LoVo (cell line): ENCODE measurements at places on chromosomes 1 and 21.
A peak's percentile ranks its signal among the peaks of the same experiment; 100 is the strongest.

DNA sequence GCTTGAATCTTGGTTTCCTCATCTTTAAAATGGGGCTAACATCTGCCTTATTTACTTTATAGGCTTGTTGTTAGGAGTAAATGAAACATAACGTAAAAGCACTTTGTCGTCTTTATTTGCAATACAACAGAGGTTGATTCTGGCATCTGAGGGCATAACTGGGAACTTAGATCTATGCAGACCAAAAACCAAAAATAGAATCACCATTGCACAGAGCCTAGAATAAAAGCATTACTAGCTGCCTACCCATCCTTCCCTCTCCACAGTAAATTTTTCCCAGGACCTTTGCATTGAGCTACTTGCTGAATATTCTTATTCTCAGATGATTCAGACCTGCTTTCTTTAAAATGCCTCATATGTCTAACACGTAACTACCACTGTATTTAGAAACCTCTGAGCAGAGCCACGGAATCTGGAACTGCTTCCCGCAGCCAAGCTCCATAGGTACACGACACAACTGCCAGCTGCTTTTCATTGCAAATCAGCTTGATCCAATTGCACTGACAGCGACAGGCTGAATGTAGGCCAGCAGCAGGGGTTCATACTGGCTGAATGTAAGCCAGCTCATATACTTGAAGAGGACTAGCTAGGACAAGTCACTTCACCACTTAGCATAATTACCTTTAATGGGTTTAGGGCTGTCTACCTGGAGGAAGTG, 33.2 kb upstream of the SERBP1 start:
- DNase-seq, result no peak

GRCh38 chr1:184910691-184911091, 63.6 kb downstream of the NIBAN1 start:
- no peak for DNase-seq

GRCh38 chr1:36148821-36149236, 457 bp downstream of the TRAPPC3 start:
- DNase-seq, result no peak

DNA sequence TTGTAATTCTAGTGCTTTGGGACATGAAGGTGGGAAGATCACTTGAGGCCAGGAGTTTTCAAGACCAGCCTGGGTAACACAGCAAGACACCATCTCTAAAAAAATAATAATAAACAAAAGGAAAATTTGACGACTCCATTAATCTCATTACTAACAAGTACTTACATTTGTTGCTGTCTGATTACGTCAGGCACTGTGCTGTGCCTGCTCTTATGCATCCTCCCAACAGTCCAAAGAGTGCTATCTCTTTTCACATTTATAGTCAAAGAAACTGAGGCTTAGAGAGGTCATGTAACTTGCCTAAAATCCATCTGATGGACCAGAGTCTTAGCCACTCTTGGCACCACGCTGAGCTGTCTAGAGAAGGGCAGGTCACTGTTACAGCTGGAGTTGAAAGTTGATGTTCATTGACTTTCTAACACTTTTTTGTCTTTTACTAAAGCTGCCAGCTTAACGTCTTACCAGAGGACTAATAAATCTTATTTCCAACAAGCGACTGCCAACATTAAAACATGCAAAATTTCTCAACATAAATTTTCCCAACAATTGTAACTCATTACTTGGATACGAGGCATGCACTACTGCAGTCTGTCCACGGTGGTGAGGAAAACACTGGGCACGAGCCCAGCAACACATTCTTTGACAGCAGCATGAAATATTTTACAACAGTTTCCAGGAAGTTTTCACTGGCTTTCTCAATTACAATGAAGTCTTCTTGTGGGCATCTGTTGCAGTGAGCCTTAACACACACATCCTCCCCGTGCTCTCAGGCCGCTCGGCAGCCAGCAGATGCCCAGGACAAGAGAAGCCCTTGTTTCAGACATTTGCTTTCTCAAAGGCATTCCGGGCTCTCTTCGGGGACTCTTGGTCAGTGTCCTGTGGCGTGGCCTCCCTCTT, 262.9 kb upstream of the PROX1 start:
- no peak for DNase-seq

DNA sequence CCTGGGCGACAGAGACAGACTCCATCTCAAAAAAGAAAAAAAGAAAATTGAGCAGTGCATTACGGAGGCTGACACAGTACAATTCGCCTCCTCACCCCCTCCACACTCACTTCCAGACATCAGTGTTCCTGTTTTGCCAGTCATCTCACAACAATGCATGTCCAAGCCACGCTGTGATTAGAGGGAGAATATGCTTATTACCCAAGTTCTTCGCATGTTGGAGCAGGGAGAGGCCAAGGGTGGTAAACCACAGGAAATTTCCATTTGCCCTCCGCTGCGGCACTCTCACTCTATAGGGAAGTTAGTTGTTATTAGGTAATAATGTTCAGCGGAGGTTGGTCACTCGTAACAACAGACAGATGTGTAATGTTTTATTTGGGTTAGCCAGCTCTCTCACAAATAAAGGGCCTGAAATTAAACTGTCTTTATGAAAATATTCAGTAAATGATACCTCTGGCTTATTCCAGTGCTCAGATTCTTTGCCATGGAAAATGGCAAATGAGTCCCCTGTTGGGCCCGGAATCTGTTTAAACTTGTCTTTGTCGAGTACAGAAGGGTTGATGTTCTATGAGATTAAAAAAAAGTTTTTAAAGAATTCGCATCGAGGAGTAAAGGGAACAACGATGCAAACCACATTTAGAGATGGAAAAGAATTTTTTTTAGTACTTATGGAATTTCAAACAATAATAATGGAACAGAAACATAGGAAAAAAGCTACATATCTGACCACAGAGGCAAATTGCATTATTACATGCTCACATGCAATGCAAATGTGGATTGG, 33.1 kb downstream of the KCNJ15 start:
- DNase-seq, result peak; percentile 28

GRCh38 chr1:9010781-9011323, 15.4 kb downstream of the SLC2A7 start:
- DNase-seq, result no peak

DNA sequence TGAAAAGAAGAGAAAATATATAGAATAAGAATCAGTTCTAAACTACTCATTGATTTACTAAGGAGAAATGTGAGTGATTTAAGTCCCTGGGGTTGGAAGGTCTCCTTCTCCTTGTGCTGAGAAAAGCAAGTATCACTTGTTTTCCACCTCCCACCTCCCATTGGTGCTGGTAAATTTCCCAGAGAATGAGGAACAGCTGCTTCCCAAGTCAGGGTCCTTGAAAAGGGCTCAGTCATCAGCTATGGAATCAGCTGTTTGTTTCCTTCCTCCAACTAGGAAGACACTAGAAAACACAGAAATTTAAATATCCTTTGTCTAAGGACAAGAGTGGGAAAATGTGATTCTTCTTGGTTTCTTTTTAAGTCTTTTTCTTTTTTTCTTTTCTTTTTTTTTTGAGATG, 131.3 kb upstream of the C1orf21 start:
- DNase-seq, result no peak

- no peak for DNase-seq
Observed at GRCh38 chr21:31420988-31421387, 76.9 kb upstream of the TIAM1 start.

DNA sequence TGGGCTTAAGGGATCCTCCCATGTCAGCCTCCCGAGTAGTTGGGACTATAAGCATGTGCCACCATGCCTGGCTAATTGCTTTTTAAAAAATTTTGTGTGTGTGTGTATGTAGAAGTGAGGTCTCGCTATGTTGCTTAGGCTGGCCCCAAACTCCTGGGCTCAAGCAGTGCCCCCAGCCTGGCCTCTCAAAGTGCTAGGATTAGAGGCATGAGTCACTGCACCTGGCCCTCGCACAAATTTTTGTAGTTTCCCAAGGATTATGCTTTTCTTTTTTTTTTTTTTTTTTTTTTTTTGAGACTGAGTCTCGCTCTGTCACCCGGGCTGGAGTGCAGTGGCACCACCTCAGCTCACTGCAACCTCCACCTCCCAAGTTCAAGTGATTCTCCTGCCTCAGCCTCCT, 144.4 kb upstream of the HNRNPU start:
- DNase-seq, result no peak

DNA sequence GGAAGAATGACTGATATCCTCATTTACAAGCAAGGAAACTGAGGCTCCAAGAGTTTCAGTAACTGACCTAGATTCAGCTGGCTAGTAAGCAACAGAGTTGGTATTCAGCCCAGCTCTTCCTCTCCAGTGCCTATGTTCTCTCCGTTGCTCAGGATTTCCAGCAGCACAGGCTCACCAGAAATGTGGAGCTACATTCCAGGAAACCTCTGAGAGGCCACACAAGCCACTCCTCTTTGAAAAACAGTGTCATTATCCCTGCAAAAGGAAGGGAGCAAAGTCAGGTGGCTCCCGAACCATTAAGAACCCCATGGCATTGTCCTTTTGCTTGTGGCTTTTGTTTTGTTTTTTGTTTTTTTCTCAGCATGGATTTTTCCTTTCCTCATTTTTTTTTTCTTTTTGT, 40.6 kb upstream of the DUSP10 start:
- no peak for DNase-seq

GRCh38 chr1:58929671-58930325, 146.0 kb upstream of the JUN start:
- peak; percentile 68 for DNase-seq

GRCh38 chr1:235018161-235018560, 110.5 kb downstream of the TOMM20 start:
- peak; percentile 43 for DNase-seq

DNA sequence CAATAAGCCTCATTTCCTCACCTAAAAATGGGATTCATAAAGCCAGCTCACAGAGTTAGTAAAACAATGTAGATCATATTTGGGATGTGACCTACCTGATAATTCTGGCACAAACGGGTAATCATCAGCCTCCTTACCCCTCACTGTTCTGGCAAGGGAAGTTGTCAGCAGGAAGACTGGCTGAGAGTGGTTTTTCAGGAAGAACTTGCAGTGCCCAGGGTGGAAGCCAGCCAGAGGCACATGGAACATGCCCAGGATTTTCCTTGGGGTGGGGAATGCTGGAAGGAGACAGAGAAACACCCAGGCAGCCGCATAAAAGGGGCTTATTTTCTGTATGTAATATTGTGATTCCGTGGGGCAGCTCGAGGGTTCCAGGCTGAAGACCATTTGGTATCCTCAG, 7.7 kb upstream of the SLC5A9 start:
- DNase-seq, result no peak

DNA sequence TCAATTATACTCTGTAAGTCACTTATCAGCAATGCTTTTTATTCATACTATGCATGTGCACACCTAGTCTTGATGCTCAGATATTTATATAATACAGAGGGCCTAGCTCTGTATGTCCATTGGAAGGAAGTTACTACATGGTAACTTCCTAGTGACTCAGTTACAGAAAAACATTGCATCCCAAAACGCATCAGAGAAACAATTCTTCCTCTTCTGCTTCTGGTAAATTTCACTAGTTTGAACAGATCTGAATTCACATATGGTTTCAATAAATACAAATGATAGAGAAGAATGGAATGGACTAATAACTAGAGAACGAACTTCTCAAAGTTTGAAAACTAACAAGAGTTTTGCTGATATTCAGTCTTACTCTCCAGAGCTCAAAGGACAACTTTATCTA, 811.3 kb upstream of the ADGRL2 start:
- no peak for DNase-seq

GRCh38 chr1:25037174-25038074, 107.3 kb upstream of the RUNX3 start:
- DNase-seq, result peak; percentile 33

GRCh38 chr1:53616927-53617326, 122.0 kb downstream of the GLIS1 start:
- DNase-seq, result no peak

DNA sequence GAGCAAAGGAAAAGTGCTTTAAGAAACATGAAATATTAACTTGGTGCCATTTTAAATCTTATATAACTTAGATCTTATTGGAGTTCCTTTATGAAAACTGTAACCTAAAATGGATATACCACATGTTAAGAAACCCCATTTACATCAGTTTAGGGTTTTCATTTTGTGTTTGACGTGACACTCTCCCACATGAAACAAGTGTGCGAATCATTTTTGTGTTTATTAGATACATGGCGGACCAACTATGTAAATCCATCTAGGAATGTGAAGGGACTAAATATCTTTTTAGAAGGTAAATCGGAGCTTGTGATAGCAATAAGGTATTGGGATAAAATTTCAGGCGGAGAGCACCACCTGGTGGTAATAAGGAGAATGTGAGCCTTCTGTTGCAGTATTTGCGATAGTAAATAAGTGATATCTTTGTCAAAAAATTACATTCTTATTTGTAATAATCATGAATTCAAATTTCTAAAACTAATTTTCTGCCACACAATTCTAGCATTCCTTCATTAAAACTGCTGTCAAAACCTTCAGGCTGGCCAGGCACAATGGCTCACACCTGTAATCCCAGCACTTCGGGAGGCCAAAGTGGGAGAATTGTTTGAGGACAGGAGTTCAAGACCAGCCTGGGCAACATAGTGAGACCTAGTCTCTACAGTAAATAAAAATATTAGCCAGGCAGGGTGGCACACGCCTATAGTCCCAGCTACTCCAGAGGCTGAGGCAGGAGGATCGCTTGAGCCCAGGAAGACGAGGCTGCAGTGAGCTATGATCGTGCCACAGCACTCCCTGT, 31.3 kb downstream of the SMAP2 start:
- DNase-seq, result peak; percentile 54

DNA sequence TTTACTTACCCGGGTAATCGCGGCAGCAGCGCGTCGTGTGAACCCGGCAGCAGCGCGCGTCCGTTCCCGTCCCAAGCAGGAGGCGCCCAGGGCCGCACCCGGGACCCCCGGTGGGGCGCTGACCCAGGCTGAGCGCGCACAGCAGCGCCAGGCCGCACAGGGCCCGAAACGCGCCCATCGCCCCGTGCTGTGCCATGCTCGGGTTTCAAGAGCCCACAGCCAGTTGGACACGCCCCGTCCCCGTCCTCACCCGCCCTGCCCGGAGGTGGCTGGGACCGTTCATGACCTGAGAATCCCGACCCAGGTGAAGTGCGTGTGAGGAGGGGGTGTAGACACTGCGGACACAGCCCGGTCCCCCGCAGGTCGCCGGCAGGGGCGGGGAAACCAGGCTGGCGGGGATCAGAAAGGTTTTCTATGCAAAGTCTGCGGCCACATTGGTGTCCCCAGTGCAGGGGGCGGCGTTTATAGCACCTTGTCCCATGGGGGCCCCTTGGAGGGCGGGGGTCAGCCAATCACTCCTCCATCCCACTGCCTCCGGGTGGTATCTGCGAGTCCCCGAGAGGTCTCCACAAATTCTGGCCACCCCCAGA, at the start of gene TNFRSF18:
Gene TNFRSF18, minus strand, starts transcription at position 217 of the 590 bp plus-strand sequence. Its CDS starts 21 bp downstream, at position 196.
- DNase-seq, result no peak
